ENCODE measurements at places on chromosomes 6 and 20. TPM values are rescaled to one million over a fixed set of nuclear protein-coding genes. Genes with fewer than 3 reads are reported as not detected.

Gene RNF182
- 6.9 TPM for polyA plus RNA-seq

Gene PDE10A
- 7.4 TPM for polyA plus RNA-seq

Gene WFDC10B
- not detected for polyA plus RNA-seq

Gene LAMA2
- 56.7 TPM for polyA plus RNA-seq

Gene ROS1
- polyA plus RNA-seq: 29.5 TPM

Gene SLC26A8
- 0.41 TPM for polyA plus RNA-seq

Gene PROKR2
- polyA plus RNA-seq: not detected

Gene ATXN1
- polyA plus RNA-seq: 26.9 TPM

Gene ADGB
- polyA plus RNA-seq: 2.5 TPM

Gene SLC17A1
- 0.27 TPM for polyA plus RNA-seq

Gene PTPN1
- polyA plus RNA-seq: 30.4 TPM

Gene KCNK16
- polyA plus RNA-seq: 0.23 TPM

Gene AHI1
- 49.4 TPM for polyA plus RNA-seq

Gene ADGRF4
- 0.33 TPM for polyA plus RNA-seq

Gene ZBTB46
- polyA plus RNA-seq: 9.4 TPM

Gene OR2J3
- not detected for polyA plus RNA-seq

Gene SGK2
- 12.2 TPM for polyA plus RNA-seq

Gene BTN1A1
- 0.15 TPM for polyA plus RNA-seq

All from left lung (tissue), 14 donors.